ENCODE measurements at places on chromosomes 7 and 10. TPM values are rescaled to one million over a fixed set of nuclear protein-coding genes. Genes with fewer than 3 reads are reported as not detected.
A peak's percentile ranks its signal among the peaks of the same experiment; 100 is the strongest.

- no peaks in the 10 kb centered on the region for H3K4me1 ChIP-seq
- H3K27ac ChIP-seq, result no peak overlapping the region
These were observed 181.7 kb upstream of the RHOBTB1 start for GRCh38 chr10:61125560-61126170.

DNA sequence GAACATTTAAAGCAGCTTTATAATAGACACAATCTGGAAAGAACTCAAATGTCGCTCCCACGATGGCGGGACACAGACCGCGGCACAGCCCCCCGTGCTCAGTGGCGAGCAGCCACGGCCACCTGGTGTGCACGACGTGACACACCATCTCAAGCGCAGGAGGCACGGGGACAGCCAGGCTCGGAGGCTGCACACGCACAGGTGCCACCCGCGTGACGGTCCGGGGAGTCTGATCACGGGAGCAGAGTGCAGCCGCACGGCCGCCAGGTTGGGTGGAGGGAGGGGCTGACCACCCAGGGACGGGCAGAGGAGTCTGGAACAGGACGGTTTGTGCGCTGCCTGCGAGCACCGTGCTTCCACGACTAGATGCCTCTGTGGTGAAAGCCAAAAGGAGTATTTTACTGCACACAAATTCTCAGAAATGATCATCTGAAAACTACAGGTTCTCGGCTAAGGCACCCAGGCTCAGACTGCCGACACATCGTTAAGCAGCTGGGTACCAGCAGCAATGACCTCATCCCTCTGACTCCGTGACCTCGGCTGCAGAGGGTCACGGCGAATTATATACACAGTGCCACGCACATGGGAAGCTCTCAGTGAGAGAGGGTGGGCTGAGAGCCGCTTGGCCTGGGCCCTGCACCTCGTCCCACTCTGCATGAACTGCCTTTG lies 7.5 kb upstream of the GPER1 start:
- H3K36me3 ChIP-seq, result peaks cover 4% of the 10 kb centered on the region
- DNase-seq, result no peak

The CYP2E1 gene
- 1.7 TPM for total RNA-seq

DNA sequence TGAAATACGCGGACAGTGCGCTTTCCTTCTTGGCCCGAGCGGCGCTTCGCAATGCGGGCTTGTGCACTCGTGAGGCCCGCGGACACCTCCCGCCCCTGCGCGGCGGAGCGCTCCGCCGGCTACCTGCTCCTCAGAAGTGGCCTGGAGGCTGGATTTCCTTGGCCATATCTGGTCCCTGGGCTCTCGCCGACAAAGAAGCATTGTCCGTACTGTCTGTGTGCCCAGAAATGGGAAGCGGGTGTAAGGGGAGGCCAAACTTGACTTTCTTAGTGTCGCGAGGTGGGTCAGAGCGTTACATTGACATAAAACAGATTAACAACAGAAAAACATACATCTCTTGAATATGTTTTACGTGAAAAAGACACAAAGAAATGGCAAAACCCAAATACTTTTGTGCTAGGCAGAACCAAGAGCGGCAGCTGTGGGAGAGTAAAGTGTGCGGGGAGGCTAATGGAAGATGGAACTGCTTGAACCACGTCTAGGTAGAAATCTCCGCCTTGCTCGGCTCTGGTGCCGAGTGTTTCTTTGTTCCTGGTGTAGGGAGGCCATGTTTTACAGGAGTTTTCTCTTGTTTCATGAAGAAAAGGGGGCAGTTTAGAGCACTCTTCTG lies 1.4 kb downstream of the LANCL2 start:
- peaks cover 34% of the 10 kb centered on the region for H3K36me3 ChIP-seq
- peaks cover 11% of the 10 kb centered on the region for H3K4me1 ChIP-seq
- peak overlapping the region; percentile 100 for H3K27ac ChIP-seq
- peak; percentile 31 for DNase-seq

DNA sequence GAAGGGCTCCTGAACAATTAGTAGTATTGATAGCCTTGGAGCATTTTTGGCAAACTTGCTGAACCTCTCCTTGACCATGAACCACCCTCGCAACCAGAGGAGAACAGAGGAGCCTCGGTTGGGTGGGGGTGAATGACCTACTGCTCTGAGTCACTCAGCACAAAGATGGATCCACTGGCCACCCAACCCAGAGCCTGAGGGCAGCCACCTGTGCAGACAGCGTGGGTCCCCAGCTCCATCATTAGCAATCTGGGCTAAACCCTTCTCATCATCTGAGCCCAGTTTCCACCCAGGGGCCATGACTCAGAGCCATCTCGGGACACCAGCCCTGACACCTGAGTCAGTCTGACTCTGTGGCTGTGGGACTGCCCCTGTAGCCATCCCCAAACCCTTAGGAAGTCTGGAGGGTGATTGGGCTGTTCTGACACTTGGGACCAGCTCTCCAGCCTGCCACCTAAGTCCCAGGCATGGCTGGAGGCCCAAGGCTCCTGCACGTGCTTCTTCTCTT lies 171.8 kb upstream of the GPR26 start:
- H3K4me1 ChIP-seq, result no peaks in the 10 kb centered on the region
- no peaks in the 10 kb centered on the region for H3K36me3 ChIP-seq
- H3K4me3 ChIP-seq, result no peak overlapping the region
- peaks cover 46% of the 10 kb centered on the region for H3K27me3 ChIP-seq
- DNase-seq, result no peak

The CFAP43 gene
- total RNA-seq, result 1.1 TPM

GRCh38 chr10:128040096-128040495 lies 86.1 kb downstream of the MKI67 start:
- H3K4me1 ChIP-seq, result peaks cover 16% of the 10 kb centered on the region
- no peaks in the 10 kb centered on the region for H3K36me3 ChIP-seq
- H3K4me3 ChIP-seq, result no peak overlapping the region
- no peak for DNase-seq
- no peak overlapping the region for H3K27ac ChIP-seq

DNA sequence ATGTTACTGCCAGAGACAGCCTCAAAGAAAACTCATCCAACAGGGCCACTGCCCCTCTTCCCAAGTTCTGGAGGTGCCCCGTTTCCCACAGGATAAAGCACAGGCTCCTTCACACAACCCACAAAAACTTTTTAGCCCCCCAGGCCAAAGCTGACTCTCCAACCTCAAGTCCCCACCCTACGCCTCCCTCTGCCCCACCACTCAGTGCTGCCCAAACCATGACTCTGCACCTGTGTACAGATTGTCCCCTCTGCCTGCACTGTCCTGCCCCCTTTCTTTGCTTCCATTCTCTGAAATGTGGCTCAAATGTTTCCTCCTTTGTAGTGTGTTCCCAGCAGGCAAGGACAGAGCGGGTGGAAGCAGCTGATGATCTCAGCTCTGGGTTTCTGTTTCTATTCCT lies 284.0 kb downstream of the GRID1 start:
- H3K27me3 ChIP-seq, result peaks cover 81% of the 10 kb centered on the region
- DNase-seq, result no peak
- no peak overlapping the region for H3K4me3 ChIP-seq

The IDI2 gene
- not detected for total RNA-seq

DNA sequence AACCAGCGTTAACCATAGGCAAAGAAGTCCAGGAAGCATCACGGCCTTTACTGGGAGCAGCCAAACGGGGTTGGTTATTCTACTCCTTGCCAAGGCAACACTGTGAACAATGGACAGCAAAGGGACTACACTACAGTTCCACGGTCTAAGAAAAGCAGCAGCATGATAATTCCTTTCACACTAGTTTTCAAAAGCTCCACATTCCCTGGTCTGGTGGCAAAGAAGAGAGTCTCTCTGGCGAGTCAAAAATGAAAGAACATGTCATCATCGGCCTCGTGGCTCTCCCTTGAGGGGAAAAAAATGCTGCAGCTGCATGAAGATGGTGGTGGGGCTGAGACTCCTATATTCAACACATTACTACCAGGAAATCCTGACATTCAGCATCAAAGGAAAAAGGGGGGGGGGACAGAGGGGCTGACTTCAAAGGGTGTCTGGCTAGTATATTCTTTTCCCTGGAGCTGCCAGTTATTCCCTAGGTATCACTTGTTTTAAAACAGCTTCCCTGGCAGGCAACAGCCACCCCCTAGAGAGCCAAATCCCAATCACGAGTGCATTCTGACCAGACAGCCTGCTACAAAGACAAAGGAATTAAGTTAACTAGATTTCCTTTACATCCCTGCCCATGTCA lies 49.1 kb downstream of the SLC37A3 start:
- no peaks in the 10 kb centered on the region for H3K4me1 ChIP-seq
- no peaks in the 10 kb centered on the region for H3K27me3 ChIP-seq
- peaks cover 20% of the 10 kb centered on the region for H3K36me3 ChIP-seq
- no peak for DNase-seq
- H3K27ac ChIP-seq, result no peak overlapping the region

- H3K27ac ChIP-seq, result no peak overlapping the region
- DNase-seq, result no peak
- H3K36me3 ChIP-seq, result no peaks in the 10 kb centered on the region
- H3K4me3 ChIP-seq, result no peak overlapping the region
- no peaks in the 10 kb centered on the region for H3K4me1 ChIP-seq
These were observed 6.8 kb upstream of the GPR15LG start for GRCh38 chr10:84166620-84167288.

- no peaks in the 10 kb centered on the region for H3K27me3 ChIP-seq
- DNase-seq, result no peak
- H3K4me1 ChIP-seq, result no peaks in the 10 kb centered on the region
- H3K36me3 ChIP-seq, result peaks cover 5% of the 10 kb centered on the region
These were observed 31.1 kb upstream of the VIPR2 start for GRCh38 chr7:159175792-159176191.

The VPS37D gene
- total RNA-seq, result 1.3 TPM

DNA sequence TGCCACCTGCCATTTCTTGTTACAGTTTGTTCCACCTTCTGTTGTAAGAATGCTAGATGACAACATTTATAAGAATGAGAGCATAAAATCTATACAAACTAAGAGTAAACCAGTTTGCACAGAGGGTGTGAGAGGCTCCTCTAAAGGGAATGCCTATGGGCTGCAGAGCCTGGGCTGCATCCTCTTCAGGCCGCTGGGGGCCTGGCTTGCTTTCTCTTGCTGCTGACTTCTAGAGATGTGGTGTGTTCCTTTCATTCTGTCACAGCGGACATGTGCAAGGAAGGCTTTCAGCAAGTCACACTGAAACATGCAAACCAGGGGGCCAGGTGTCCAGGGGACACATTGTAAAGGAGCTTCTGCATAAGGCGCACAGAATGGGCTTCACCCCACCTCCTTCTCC lies 7.1 kb upstream of the ATP6V1F start:
- H3K4me1 ChIP-seq, result no peaks in the 10 kb centered on the region
- no peak overlapping the region for H3K4me3 ChIP-seq
- H3K27ac ChIP-seq, result no peak overlapping the region
- no peak for DNase-seq
- H3K36me3 ChIP-seq, result no peaks in the 10 kb centered on the region

The AKR1C2 gene
- total RNA-seq, result 10.6 TPM

The SPDYE5 gene
- total RNA-seq, result not detected

The ZDHHC16 gene
- total RNA-seq, result 27.7 TPM

- no peak overlapping the region for H3K4me3 ChIP-seq
- H3K36me3 ChIP-seq, result no peaks in the 10 kb centered on the region
- no peaks in the 10 kb centered on the region for H3K4me1 ChIP-seq
- H3K27me3 ChIP-seq, result no peaks in the 10 kb centered on the region
These were observed 49.8 kb upstream of the SORCS1 start for GRCh38 chr10:107214261-107214660.

The PRKCQ gene
- 0.73 TPM for total RNA-seq

DNA sequence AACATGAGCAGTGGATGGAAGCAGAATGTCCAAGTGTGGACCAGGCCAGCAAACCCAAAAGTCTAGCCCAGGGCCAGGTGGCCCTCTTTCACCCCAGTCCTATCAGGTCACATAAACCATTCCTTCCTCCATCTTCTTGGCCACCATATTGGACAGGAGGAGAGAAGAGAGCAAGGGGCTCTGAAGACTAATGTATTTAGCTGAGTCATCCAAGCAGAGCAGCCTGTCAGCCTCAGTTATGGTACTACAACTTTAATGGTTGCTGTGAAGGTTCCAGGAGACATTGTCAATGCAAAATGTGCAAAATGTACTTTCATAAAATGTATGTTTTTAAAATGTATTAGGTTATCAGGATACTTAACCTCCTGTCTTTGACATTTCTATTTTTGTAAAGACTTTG lies 159.5 kb downstream of the GPAM start:
- H3K27me3 ChIP-seq, result peaks cover 24% of the 10 kb centered on the region
- H3K4me1 ChIP-seq, result no peaks in the 10 kb centered on the region
- no peak for DNase-seq
- H3K4me3 ChIP-seq, result no peak overlapping the region
- no peak overlapping the region for H3K27ac ChIP-seq
- H3K36me3 ChIP-seq, result no peaks in the 10 kb centered on the region

GRCh38 chr10:117662751-117663540 lies 120.4 kb downstream of the EMX2 start:
- peaks cover 18% of the 10 kb centered on the region for H3K27me3 ChIP-seq
- no peaks in the 10 kb centered on the region for H3K36me3 ChIP-seq
- DNase-seq, result no peak
- no peak overlapping the region for H3K27ac ChIP-seq

DNA sequence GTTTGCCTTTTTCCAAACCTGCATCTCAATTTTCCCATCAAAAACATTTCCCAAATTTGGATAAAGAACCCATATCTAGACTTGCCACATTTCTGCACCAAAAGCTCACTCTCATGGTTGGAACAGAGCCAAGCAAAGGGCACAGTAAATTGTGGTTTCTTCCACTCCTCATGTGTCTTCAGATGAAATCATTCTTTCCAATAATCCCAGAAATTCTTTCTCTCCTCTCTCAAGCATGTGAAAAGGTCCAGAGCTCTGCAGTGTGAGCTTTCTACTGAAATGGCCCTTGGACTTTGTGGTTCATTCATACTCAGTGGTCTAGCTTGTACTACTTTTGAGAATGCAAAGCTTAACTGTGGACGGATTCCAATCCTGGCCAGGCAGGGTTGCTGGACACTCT lies 19.8 kb downstream of the PRSS2 start:
- H3K4me1 ChIP-seq, result peaks cover 16% of the 10 kb centered on the region
- no peak overlapping the region for H3K27ac ChIP-seq
- H3K4me3 ChIP-seq, result no peak overlapping the region

GRCh38 chr7:150753826-150754603 lies 16.8 kb downstream of the GIMAP5 start:
- no peaks in the 10 kb centered on the region for H3K4me1 ChIP-seq
- no peak overlapping the region for H3K27ac ChIP-seq
- DNase-seq, result no peak
- no peak overlapping the region for H3K4me3 ChIP-seq
- H3K36me3 ChIP-seq, result no peaks in the 10 kb centered on the region
- H3K27me3 ChIP-seq, result peaks cover 49% of the 10 kb centered on the region

GRCh38 chr7:122291189-122291588 lies 13.4 kb downstream of the FEZF1 start:
- H3K36me3 ChIP-seq, result no peaks in the 10 kb centered on the region
- H3K4me3 ChIP-seq, result no peak overlapping the region
- peaks cover 26% of the 10 kb centered on the region for H3K27me3 ChIP-seq
- H3K27ac ChIP-seq, result no peak overlapping the region

GRCh38 chr10:6203331-6204062 lies 765 bp downstream of the PFKFB3 start:
- H3K36me3 ChIP-seq, result peaks cover 73% of the 10 kb centered on the region
- peaks cover 12% of the 10 kb centered on the region for H3K4me1 ChIP-seq
- peak overlapping the region; percentile 84 for H3K27ac ChIP-seq
- no peaks in the 10 kb centered on the region for H3K27me3 ChIP-seq
- peak overlapping the region; percentile 84 for H3K4me3 ChIP-seq

The HOXA1 gene
- total RNA-seq, result 0.44 TPM
